H1 (cell line): ENCODE measurements at places on chromosomes 5 and 9. TPM values are rescaled to one million over a fixed set of nuclear protein-coding genes. Genes with fewer than 3 reads are reported as not detected.

Gene BNC2
- polyA plus RNA-seq: 11.3 and 16.0 TPM in 2 replicates

Gene IFNE
- 0.08 TPM in 1 of 2 replicates, not detected in the other for polyA plus RNA-seq

Gene LURAP1L
- 0.25 and 0.63 TPM in 2 replicates for polyA plus RNA-seq

Gene EGFLAM
- polyA plus RNA-seq: 0.19 and 0.20 TPM in 2 replicates

Gene ANKRD18A
- 0.66 and 0.68 TPM in 2 replicates for polyA plus RNA-seq

Gene RMRP
- 105 and 169 TPM in 2 replicates for polyA plus RNA-seq

Gene COL23A1
- 3.1 and 3.4 TPM in 2 replicates for polyA plus RNA-seq

Gene CFAP90
- 0.82 and 0.92 TPM in 2 replicates for polyA plus RNA-seq

Gene CTXN3
- 0.05 TPM in 1 of 2 replicates, not detected in the other for polyA plus RNA-seq

Gene GPR107
- 13.5 and 19.3 TPM in 2 replicates for polyA plus RNA-seq

Gene C1QTNF3
- 1.0 and 1.2 TPM in 2 replicates for polyA plus RNA-seq

Gene QRFP
- polyA plus RNA-seq: not detected in 2 replicates

Gene BAAT
- 0.08 and 0.09 TPM in 2 replicates for polyA plus RNA-seq

Gene BHMT
- 0.54 and 1.1 TPM in 2 replicates for polyA plus RNA-seq

Gene GHR
- polyA plus RNA-seq: 0.09 and 0.15 TPM in 2 replicates

Gene CDKN2B
- 0.11 and 0.20 TPM in 2 replicates for polyA plus RNA-seq

Gene RORB
- polyA plus RNA-seq: 1.2 and 2.3 TPM in 2 replicates

Gene ADAMTS12
- polyA plus RNA-seq: 4.9 and 6.4 TPM in 2 replicates

Gene CTSL
- 25.2 and 34.2 TPM in 2 replicates for polyA plus RNA-seq

Gene KCNV2
- polyA plus RNA-seq: not detected in 2 replicates

Gene C9
- not detected in 2 replicates for polyA plus RNA-seq

Gene TIMD4
- polyA plus RNA-seq: not detected in 2 replicates

Gene SPINK6
- polyA plus RNA-seq: not detected in 2 replicates

Gene CAST
- 6.6 and 9.0 TPM in 2 replicates for polyA plus RNA-seq

Gene HMMR
- 8.2 and 17.5 TPM in 2 replicates for polyA plus RNA-seq

Gene ANKRD34B
- polyA plus RNA-seq: 0.91 and 1.5 TPM in 2 replicates

Gene UCK1
- polyA plus RNA-seq: 42.0 and 47.0 TPM in 2 replicates

Gene BTNL3
- polyA plus RNA-seq: not detected in 2 replicates

Gene MAP1B
- 24.5 and 70.4 TPM in 2 replicates for polyA plus RNA-seq

Gene HAVCR2
- 0.03 and 0.06 TPM in 2 replicates for polyA plus RNA-seq
